ENCODE measurements at places on chromosomes 12 and 14. TPM values are rescaled to one million over a fixed set of nuclear protein-coding genes. Genes with fewer than 3 reads are reported as not detected.
A peak's percentile ranks its signal among the peaks of the same experiment; 100 is the strongest.

Gene KRT2
- total RNA-seq: not detected

- peak overlapping the region; percentile 21 for H3K27ac ChIP-seq
- DNase-seq: peak; percentile 97
- no peaks in the 10 kb centered on the region for H3K36me3 ChIP-seq
- peaks cover 18% of the 10 kb centered on the region for H3K4me1 ChIP-seq
- no peaks in the 10 kb centered on the region for H3K27me3 ChIP-seq
Observed at GRCh38 chr12:12398026-12398859, 41.4 kb downstream of the BORCS5 start.

Gene FGD4
- total RNA-seq: 34.7 TPM

Gene GPR135
- total RNA-seq: 7.7 TPM

DNA sequence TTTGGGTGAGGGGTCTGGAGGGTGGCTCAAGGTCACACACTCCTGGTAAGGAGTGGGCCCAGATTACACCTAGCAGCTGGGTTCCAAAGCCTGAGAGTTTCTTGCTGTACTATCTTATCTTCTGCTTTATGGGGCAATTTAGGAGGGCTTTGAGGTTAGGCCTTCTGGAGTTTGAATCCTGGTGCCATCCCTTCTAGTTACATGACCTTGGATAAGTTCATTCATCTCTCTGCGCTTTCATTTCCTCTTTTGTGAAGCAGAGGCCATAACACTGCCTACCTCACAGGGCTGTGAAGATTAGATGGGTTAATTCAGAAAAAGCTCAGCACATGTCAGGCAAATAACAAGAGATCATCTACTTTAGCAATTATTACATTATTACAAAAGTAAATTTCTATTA, 7.4 kb upstream of the KRT77 start:
- no peak overlapping the region for H3K4me3 ChIP-seq
- no peak for DNase-seq
- no peaks in the 10 kb centered on the region for H3K4me1 ChIP-seq
- no peaks in the 10 kb centered on the region for H3K36me3 ChIP-seq
- peaks cover 22% of the 10 kb centered on the region for H3K27me3 ChIP-seq
- no peak overlapping the region for H3K27ac ChIP-seq

DNA sequence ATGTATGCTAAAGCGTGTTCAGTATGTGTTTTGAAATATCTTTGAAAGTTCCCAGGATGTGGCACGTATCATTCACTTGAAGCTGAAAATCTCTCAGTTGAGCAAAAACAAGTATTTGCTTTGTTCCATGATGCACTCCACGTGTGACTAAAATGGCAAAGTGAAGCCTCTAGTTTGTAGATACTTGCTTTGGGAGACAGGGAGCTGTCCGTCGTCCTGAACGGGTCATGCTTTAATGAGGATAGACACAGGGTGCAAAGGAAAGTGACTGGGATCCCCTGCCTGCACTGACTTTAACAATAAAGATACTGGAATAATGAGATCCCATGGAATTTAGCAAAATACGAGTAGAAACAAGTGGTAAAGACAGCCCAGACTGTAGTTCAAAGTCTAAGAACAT, 991.4 kb downstream of the NRXN3 start:
- DNase-seq: peak; percentile 64
- H3K36me3 ChIP-seq: no peaks in the 10 kb centered on the region

Gene KCNA5
- not detected for total RNA-seq

GRCh38 chr12:92096346-92097136, 49.1 kb downstream of the BTG1 start:
- no peak for DNase-seq
- peak overlapping the region; percentile 61 for H3K27ac ChIP-seq
- H3K4me1 ChIP-seq: peaks cover 13% of the 10 kb centered on the region
- no peak overlapping the region for H3K4me3 ChIP-seq
- H3K27me3 ChIP-seq: no peaks in the 10 kb centered on the region

Gene NRL
- total RNA-seq: 1.3 TPM

DNA sequence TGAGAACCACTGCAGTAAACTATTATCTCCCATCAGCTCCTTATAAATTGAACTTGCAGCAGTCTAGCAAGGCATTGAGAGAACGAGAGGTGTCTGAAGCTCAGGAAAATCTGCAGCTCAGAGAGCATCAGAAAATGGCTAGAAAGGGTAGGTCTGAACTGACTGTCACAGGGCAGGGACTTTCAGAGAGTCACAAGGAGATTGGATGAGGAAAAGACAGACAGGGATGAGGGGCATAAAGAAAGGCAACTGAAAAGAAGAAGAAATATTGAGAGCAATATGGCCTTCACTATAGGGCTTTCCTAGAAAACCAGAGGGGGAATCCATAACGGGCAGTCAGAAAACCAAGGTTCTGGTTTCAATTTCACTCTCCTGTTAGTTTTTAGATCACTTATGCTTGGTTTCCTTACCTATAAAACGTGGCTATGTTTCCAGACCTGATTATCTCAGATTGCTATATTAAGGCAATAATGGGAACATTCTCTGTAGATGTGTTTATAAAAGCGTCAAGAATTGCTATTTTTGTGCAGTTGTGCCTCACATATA, 40.9 kb downstream of the PDE6H start:
- no peak overlapping the region for H3K4me3 ChIP-seq
- H3K4me1 ChIP-seq: no peaks in the 10 kb centered on the region
- no peak overlapping the region for H3K27ac ChIP-seq
- DNase-seq: no peak
- no peaks in the 10 kb centered on the region for H3K27me3 ChIP-seq

GRCh38 chr12:84463741-84464495, 448.7 kb downstream of the SLC6A15 start:
- no peak overlapping the region for H3K4me3 ChIP-seq
- no peak for DNase-seq
- no peak overlapping the region for H3K27ac ChIP-seq
- H3K4me1 ChIP-seq: no peaks in the 10 kb centered on the region

All from MCF 10A (cell line).